Adipose tissue (tissue), 3 donors: ENCODE measurements at places on chromosomes 5 and 9. TPM values are rescaled to one million over a fixed set of nuclear protein-coding genes. Genes with fewer than 3 reads are reported as not detected.

Gene CNTLN
- polyA plus RNA-seq, result 2.5 TPM

Gene SH3GL2
- polyA plus RNA-seq, result 1.1 TPM

Gene ADGRV1
- polyA plus RNA-seq, result 1.6 TPM

Gene IL33
- polyA plus RNA-seq, result 2.7 TPM

Gene ITGA2
- polyA plus RNA-seq, result 0.76 TPM

Gene CTSV
- polyA plus RNA-seq, result 4.0 TPM

Gene PLEKHG4B
- 0.04 TPM for polyA plus RNA-seq

Gene CCL19
- polyA plus RNA-seq, result 3.4 TPM

Gene MAMDC2
- 8.8 TPM for polyA plus RNA-seq
